ENCODE measurements at places on chromosomes 16 and 17. TPM values are rescaled to one million over a fixed set of nuclear protein-coding genes. Genes with fewer than 3 reads are reported as not detected.

Gene MGAT5B
- 0.17 TPM for total RNA-seq

Gene TMEM92
- not detected for total RNA-seq

Gene CNTNAP1
- 40.1 TPM for total RNA-seq

Gene KRT20
- not detected for total RNA-seq

Data from fibroblast of lung (primary cell).